Heart right ventricle (tissue), 16 donors: ENCODE measurements at places on chromosomes 2 and 18. TPM values are rescaled to one million over a fixed set of nuclear protein-coding genes. Genes with fewer than 3 reads are reported as not detected.

- DNase-seq: no peak
Measured at GRCh38 chr18:67776929-67777328, 260.4 kb upstream of the DSEL start.

DNA sequence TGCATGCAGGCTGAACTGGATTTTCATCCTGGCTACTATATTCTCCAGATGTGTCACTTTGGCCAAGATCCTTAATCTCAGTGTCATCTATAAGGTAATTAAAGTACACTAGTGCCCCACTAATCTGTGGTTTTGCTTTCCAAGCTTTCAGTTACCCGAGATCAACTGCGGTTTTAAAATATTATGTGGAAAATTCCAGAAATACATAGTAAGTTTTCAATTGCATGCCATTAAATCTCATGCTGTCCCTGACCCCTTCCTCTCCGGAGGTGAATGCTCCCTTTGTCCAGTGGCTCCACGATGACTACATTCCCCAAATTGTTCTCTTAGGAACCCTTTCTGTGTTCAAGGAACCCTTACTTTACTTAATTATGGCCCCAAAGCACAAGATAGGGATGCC is 5.3 kb upstream of the TYMS start:
- DNase-seq: no peak

DNA sequence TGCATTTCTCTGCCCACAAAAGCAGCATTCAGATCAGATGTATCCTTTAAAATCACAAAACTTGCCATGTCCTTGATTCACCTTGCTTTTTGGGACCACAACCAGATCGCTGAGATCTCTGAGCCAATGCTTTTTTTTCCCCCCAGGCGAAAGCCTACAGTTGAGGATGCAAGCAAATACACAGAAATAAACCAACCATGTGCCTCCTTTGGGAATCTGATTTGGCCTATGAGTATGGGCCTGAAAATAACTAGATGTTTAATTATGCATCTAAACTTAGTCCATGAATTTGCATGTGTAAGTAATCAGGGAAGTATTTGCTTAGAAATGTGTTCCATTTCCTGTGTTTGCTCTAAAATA is 49.7 kb upstream of the CDC42EP3 start:
- DNase-seq: no peak

DNA sequence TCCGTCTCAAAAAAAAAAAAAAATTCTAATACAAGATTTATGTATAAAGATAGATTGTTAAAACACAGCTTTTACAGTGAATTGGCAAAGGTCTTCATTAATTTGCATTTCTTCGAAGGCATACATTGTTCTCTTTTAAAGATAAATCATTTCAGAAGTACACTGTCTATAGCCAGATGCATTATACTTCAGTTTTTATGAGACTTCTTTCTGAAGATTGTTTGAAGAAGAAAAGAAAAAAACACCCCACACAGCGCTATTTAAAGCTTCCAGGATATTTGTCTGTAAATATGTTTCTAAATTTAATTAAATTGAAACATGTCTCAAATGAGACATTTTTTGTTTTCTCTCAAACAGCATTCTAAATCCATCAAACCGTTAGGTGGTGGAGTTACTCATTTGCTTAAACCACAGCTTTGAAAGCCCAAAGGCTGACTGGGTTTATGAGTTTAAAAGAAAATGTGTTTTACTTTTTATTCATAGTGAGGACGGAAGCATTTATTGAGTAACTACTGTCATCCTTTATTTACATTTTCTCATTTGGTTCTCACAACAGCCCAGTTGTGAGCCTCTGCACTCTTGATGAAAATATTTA is 42.4 kb upstream of the C1GALT1C1L start:
- DNase-seq: no peak

- no peak for DNase-seq
Measured at GRCh38 chr2:8169443-8169842, 512.4 kb upstream of the ID2 start.

GRCh38 chr2:218733171-218734021 is 22.8 kb downstream of the TTLL4 start:
- no peak for DNase-seq

The ABCG5 gene
- not detected for total RNA-seq

DNA sequence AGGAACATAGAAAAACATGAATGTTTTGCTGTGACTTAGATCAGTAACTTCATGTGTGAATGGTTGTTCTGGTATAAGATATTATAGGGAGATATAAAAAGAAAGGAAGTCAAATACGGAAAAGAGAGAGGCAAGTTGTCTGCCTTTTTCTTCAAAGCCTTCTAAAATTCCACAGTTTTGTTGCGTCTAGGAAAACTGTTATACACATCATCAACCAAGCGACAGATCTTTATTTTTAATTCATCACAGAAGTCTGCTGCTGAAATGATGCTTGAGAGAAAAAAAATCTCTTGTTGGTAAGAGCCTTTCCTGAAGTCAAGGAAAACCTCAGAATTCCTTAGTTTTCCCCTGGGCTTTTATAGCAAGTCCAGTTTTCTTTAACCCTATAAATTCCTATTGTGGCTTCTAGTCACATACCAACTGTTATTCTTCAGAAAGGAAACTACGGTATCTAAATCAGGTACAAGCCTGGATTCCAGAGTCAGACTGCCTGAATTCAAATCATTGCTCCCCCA is 36.3 kb upstream of the TANC1 start:
- DNase-seq: no peak

DNA sequence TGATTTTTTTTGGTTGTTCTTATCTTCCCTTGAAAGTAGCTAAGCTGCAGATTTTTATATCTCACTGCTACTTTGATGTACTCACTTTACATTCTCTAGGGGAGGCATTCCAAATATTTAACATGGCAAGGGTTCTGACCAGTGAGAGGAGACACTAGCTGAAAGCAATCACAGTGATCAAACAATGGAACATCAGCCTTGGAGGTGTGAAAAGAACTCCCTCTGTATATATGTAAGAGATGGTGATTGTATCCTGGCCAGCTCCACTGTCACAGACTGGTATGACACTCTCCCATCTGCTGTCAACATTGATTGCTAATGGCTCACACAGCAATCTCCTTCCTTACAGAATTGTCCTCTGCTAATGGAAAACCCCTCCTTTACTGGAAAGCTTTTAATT is 291.7 kb upstream of the CDH19 start:
- DNase-seq: no peak

DNA sequence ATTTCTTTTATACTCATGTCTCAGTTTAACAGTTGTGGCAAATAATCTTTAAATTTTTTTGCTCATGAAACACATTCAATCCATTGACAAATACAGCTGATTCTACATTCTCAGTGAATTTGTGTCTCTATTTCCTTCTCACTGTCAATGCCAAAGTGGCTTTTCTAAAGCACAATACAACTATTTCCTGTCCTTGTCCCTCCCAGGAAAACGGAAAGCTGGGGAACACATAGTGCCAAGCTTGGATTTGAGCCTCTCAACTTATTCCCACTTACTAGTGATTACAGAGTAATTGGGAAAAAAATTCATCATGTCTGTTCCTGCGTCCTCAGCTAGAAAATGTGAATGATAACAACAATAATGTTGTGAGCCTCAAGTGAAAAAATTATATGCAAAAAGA is 899.7 kb upstream of the CDH2 start:
- DNase-seq: no peak

DNA sequence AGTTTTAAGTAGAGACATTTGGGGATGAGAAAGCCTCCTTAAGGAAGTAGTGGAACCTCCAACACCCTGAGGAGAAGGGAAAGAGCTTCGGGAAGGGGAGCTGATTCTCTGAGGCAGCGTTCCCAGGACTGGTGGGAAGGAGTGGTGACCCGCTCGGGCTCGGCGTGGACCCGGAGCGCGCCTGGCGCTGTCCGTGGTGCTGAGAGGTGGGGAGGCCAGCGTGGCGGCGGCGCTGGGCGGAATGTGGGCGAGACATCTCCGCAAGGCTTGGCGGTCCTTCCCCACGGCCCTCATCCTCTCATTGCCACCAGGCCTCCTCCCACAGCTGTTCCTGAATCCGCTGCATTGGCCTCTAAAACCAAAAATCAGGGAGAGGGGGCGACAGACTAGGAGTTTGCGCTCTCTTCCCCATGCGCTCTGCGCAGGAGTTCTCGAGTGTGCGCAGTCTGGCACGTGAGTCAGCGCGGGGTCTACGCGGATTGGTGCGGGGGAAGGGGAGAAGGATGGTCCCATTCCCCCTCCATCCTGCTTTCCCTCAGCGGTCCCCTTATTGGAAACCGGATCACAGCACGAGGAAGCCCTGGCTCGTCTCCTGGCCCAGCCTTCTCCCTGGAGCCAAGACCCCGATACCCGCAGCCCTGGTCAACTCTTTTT is 857 bp downstream of the RESP18 start:
- peak; percentile 40 for DNase-seq

The POTEJ gene
- total RNA-seq: not detected

The FBXO41 gene
- total RNA-seq: 1.6 TPM

- DNase-seq: no peak
Measured at GRCh38 chr18:71942433-71942832, 601.7 kb downstream of the CBLN2 start.

- no peak for DNase-seq
Measured at GRCh38 chr18:63505566-63506335, 29.0 kb downstream of the SERPINB5 start.

DNA sequence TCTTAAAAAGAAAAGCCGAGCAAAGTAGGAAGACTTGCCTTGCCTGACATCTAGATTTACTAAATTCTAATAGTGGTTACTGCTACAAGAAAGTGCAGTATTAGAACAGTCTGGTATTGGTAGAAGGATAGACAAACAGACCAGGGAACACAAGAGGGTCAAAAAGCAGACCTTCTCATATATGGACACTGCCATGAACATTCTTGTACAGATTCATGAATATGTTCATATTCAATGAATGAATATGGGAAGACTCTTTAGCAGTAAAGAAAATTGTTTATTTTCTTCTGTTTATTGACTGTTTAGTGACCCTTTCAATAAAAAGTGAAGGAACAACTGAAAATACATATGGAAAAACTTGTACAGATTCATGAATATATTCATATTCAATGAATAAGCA is 37.6 kb downstream of the DTNB start:
- DNase-seq: no peak

GRCh38 chr2:238092486-238093035 is 7.6 kb upstream of the ESPNL start:
- no peak for DNase-seq

DNA sequence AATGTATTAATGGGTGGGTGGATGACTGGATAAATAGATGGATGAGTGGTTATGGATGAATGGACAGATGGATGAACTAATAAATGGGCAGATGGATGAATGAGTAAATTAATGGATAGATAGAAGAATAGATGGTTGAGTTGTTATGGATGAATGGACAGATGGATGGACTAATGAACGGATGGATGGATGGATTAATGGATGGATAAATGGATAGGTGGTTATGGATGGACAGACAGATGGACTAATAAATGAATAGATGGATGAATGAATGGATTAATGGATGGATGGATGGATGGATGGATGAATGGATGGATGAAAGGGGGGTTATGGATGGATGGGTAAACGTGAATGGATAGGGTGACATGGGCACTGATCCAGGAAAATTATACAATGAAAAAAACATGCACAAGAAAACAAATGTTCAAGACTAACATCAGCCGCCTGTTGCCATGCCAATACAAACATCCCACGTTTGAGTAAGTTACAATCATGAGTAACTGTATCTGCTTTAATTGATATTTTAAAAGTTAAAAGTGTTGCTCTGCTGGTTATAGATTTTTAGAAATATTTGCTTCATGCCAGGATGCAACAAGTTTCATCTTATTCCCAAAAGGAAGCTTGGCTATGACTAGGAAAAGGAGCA is 20.8 kb downstream of the PXDN start:
- DNase-seq: no peak

DNA sequence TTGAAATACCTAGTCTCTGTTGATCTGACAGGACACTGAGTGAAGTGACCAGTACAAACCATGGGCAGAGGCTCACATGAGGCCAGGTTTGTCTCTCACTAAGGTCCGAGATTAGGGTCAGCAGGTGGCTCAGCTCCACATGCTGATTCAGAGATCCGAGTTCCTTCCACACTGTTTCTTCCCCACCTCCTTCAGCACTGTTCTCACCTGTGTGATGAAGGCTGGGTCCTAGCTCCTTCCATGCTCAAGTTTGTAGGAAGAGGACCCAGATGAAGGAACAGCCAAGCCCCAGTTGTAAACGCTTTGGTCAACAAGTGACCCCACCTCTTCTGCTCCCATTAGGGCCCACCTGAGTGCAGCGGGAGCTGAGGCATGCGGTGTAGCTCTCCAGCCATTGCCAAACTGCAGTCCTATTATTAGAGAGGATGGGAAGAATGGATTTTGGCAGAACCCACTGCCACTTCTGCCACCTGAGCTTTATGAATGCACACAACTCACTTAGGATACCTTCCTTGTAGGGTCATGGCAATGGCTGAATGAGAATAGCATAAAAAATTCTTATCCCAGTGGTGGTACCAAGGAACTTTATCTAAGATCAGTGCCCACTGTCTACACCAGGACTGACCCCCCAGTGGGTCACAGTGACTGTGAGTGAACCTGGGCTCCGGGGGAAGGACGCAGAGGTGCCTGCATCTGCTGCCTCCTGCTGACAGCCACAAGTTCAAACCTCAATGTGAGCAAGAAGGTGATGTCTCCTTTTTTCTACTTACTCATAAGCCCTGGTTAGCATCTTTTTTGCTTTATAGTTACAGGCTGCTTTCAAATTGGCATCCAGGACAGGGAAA is 324.8 kb upstream of the HS6ST1 start:
- no peak for DNase-seq

DNA sequence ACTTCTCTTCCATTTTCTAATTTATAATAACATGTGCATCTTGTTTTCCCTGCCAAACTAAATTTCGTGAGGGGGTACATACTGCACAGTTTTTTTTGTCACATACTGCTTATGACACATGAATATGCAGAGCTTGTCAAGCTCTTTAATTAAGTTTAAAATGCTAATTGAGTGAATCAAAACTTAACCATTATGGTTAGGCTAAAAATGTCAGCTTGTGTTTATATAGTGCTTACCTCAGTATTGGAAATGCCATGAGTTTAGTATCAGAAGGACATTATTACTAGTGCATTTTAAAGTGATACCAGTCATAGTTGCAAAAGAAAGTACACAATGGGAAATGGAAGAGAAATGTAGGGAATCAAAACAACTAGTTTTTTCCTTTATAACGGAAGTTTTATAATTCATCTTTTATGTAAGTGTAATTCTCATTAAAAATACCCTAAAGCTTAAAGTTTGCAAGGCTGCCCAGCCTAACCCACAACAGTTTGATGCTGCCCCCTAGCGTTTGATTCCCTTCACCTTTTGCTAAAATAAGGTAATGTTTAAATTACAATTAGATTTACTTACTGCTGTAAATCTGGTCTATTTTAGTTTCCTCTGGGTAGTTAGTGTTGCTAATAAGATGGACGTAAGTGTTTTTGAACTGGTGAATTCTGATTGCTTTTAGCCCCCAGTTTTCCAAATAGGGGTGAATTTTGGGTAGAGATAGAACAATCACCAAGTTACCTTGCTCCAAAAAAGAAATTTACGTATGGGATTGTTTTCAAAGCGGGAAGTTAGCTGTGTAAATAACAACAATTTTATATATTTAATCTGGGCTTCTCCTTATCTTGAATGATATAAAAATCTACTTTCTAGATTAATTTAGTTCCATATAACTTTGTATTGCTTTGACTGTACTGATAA is 3.2 kb downstream of the SLC39A10 start:
- DNase-seq: peak; percentile 81

GRCh38 chr2:45833968-45834344 is 182.5 kb downstream of the PRKCE start:
- no peak for DNase-seq

The ATG16L1 gene
- 15.2 TPM for total RNA-seq
